NCI-H1417 treated with DMSO at 0.1 percent for 48 hours (cell line): ENCODE measurements at places on chromosomes 3 and 15.
A peak's percentile ranks its signal among the peaks of the same experiment; 100 is the strongest.

GRCh38 chr3:41213588-41213987, 14.3 kb downstream of the CTNNB1 start:
- no peak for DNase-seq

GRCh38 chr3:127997961-127998360, 54.3 kb upstream of the SEC61A1 start:
- DNase-seq: no peak

- no peak for DNase-seq
These were observed 301.0 kb upstream of the ICE2 start for GRCh38 chr15:60779718-60780503.

DNA sequence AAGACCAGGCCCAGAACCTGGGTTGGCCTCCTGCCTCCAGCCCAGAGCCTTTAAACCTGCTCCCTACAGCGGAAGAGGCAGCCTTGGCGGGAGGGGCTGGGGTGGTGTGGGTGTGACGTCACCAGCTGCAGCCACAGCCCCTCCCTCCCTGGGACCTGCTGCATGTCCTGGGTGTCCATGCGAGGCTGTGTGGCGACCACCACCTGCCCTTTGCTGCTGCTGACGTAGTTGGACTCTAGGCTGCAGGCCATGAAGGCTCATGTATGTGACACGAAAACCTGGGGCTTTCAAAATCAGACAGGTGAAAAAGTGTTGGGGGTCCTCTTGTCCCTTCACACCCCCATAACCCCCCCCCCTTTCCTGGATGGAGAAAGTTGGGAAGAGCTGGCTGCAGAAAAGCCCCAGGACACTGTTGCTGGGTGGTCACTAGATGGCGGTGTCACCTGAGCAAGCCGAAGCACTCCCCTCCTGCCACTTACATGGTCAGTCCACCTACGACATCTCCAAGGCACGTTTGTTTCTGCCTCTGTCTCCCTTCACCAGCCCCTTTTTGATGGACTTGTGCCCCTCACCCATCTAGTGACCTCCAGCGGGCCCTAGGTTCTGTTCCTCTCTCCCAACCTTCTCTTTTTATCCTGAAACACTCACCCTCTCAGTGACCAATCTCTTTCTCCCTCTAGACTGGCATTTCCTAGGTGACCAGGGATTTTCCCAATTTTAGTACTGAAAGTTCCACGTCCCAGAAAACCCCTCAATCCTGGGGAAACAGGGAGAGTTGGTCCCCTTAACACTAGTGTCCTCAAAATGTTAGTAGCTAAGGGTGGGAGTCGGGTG, 35.2 kb downstream of the SLC6A20 start:
- peak; percentile 13 for DNase-seq

DNA sequence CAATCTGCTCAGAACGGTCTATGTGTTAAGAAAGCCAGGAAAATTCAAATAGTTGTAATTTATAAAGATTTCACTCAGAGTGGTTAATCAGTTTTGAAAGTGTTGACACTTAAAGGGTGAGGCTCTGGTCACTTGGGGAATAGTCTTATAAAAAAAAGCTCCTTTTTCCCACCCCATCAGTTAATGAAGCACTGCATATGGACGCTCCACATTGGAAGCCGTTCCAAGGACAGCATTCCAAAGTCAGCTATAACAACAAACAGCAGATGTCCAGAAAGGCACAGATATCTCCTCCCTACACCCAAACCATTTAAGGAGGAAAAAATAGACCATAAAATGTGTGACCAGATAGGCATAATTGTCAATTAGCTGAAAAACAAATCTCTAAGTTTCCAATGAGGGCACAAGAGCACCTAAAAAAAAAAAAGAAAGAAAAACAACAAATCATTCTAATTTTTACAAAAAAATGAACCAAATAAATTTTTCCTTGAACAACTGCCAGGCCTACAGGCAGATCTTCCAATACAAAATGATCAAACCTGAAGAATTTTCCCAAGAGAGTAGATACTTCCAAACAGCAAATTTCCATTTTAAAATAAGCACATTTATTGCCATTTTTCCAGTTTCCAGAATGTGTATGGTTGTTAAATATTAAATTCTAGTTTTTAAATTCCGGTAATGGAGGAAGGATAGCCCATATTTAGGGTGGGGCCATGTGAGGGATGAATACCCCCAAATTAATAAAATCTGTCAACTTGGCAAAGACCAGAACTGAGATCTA, 198.3 kb downstream of the ERC2 start:
- DNase-seq: no peak

- DNase-seq: peak; percentile 42
These were observed 30.8 kb upstream of the MAP3K13 start for GRCh38 chr3:185332026-185332735.

DNA sequence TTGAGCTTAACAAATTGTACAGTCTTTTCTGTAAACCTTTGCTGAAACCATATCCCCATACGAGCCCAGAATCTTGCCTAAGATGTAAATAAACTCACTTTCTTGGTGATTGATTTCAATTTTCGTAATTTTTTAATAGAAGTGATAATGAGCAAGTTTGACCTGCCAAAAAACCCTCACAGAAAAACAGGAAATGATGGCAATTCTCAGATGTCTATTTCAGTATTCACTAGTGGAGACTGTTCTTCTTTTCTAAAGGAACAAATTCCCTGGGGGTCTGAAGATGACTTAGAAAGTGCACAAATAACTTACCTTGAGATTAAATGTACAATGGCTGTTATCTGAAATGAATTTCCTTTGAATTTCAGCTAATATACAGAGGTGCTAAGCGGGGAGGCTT, 116.5 kb upstream of the CMC1 start:
- no peak for DNase-seq

- no peak for DNase-seq
These were observed 57.1 kb downstream of the FBXL2 start for GRCh38 chr3:33334364-33334763.

GRCh38 chr3:161336661-161337060, 34.7 kb downstream of the SPTSSB start:
- no peak for DNase-seq

DNA sequence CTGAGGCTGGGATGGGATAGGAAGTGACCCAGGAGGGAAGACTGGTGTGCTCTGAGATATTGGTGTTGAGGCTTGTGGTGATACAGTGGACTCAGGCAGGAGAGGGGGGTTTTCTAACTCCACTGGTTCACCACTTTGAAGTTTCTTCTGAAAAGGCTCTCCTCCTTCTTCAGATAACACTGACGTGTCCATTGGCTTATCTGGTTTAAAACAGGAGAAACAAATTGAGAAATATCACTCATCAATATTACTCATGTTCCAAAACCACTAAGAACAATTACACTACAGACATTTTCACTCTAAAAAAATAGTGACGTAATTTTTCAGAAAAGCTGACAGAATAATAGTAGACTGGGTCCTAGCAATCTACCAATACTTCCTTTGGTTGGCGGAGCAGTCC, 23.1 kb downstream of the TP53BP1 start:
- no peak for DNase-seq

DNA sequence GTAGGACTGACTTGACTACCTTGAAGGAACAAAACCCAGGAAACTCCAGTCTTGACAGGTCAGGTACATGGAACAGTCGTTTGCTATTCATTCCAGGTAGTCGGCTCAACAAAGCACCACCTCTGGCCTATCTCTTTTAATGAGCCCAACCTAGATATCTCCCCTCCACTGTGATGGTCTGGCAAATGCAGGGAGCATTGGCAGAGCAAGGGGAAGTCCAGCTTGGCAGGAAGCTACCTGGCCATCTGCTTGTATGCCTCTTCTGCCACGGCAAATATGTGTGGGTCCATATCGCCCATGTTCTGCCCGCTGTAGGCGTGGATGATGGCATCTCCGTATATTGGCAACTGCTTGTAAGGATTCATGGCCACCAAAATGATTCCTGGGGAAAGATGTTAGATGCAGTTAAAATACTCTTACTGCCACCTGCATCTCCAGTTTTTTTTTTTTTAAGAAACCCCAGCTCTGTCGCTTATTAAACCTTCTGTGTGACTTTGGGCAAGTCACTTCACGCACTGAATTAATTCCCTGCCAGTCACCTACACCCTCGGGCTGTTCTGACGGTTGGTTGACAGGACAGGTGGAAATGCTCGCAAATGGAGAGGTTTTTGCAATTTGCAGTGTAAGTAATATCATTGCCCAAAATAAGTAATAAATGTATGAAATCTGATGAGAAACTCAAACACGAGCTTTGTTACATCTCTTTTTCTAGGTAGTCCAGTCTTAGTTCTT, 16.8 kb downstream of the MYO5C start:
- DNase-seq: no peak

DNA sequence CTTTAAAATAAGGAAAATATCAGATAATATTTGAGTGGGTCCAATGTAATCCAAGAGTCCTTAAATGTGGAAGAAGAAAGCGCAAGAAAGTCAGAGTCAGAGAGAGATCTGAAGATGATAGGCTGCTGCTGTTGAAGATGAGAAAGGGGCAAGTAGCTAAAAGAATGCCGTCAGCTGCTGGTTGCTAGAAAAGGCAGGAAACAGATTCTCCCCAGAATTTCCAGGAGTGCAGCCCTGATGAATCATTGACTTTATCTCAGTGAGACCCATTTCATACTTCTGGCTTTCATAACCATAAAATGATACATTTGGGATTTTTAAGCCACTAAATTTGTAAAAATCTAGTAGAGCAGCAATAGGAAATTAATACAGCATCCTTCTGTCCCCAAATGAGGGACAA, 7.5 kb upstream of the CHMP2B start:
- DNase-seq: no peak

GRCh38 chr3:139532976-139533375, 6.6 kb downstream of the RBP1 start:
- no peak for DNase-seq
